OCI-LY7 (cell line): ENCODE measurements at places on chromosomes 1 and 21. TPM values are rescaled to one million over a fixed set of nuclear protein-coding genes. Genes with fewer than 3 reads are reported as not detected.

Gene SLC45A1
- total RNA-seq, result not detected in 2 replicates

GRCh38 chr1:7558481-7558880 is 212.6 kb upstream of the VAMP3 start:
- no peak for DNase-seq

GRCh38 chr1:231800108-231800507 is 173.5 kb downstream of the DISC1 start:
- no peak for DNase-seq

DNA sequence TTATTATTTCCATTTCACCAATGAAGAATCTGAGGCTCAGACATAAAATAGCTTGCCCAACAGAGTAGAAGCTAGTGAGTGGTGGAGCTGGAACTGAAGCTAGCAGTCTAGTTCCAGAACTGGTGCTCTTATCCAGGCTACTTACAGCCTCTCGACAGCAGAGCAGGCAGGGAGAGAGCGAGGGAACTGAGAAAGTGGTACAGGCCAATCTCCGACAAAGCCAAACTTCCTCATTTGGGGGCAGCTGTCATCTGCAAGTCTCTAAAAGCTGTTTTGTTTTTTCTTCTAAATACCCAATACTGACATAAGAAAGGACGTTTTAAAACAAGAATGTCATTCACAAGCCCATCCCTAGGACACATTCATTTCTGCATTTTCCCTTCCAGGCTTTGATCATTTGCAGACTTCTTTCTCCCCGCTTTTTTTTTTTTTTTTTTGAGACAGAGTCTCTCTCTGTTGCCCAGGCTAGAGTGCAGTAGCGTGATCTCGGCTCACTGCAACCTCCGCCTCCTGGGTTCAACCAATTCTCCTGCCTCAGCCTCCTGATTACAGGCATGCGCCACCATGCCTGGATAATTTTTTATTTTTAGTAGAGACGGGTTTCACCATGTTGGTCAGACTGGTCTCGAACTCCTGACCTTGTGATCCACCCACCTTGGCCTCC is 20.0 kb downstream of the YIPF1 start:
- DNase-seq, result peak; percentile 72
